NCI-H526 treated with DMSO at 0.1 percent for 48 hours (cell line): ENCODE measurements at places on chromosomes 7 and 10.

- DNase-seq = no peak
Observed at GRCh38 chr10:70286616-70287015, 2.8 kb upstream of the NPFFR1 start.

DNA sequence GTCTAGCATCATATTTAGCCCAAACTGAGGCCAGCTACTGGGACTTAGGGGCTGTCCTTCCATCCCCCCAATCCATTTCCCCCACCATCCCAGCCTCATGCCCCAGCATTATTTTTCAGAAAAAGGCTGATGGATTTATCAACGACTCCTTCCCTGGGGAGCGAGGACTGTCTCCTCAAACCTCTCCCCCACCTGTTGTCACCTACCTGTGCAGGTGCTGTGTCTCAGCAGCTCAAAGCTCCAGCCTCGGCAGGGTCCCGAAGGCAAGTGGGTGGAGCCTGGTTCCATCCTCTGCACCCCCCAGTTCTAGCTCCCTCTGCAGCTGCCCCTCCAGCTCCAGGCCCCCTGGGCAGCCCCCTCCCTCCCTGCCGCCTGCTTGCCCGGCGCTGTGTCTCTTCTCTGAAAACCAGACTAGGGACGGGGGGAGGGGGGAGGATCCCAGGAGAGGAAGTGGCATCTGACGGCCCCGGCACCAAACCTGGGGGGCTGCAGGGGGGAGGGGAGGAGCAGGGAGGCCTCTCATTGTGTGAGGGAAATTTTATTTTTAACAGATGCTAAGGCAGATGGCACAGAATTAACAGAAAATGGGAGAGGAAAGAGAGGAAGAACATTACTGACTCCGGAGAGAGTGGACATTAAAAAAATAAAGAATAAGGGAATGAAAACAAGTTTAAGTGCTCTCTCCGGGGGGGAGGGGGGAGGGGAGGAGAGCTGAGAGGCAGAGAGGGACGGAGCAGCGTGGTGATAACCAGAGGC, 61.7 kb upstream of the PAX2 start:
- DNase-seq = no peak

DNA sequence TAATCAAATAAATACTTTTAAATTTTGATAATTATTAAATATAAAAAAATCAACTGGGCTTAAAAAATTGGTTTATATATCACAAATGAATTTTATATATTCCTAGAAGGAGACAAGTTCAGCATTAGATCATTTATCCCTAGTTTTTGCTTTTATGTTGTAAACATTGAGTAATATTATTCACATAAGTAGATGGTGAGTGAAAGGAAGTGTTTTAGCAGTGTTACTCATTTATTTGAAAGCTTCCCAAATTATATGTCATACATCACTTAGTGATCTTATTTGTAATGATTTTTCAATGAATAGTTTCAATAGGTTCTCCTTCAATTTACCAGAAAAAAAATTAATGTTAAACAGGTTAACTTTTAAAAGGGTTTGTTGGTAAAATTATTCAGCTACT, 15.8 kb downstream of the KLLN start:
- no peak for DNase-seq

GRCh38 chr10:116182426-116182825, 90.6 kb downstream of the GFRA1 start:
- DNase-seq = no peak

- no peak for DNase-seq
Observed at GRCh38 chr7:37215290-37215923, 233.3 kb downstream of the ELMO1 start.

DNA sequence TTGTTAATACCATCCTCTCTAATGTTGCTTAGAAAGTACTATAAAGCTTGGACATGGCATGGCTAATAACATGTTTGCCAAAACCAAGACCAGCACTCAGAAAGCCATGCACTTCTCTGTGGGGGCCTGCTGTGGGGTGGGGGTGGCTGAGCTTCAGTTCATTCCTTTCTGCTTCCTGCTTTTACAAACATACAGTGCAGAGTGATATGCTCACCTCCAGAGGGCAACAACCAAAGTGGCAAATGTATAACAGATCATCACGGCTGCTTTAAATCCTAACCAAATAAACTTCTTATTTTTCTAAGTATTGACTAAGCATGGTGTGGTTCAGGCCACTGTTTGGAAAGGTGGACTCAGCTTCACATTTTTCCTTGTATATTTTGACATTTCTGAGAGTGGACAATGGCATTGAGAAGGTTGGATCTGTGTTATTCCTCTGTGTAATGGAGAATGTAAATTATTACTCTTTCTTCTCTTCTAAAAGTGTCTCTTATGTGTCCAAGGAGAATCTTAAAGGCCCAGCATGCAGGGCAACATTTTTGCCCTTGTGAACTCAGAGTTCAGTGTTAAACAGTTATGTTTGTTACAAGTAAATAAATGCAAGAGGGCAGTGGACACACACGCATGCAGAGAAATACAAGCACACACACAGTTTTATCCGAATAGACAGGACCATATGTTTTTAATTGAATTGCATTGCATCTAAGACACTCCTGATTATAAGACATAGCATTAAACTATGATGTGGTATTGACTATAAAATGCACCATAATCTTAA, 186.1 kb downstream of the HERPUD2 start:
- no peak for DNase-seq

DNA sequence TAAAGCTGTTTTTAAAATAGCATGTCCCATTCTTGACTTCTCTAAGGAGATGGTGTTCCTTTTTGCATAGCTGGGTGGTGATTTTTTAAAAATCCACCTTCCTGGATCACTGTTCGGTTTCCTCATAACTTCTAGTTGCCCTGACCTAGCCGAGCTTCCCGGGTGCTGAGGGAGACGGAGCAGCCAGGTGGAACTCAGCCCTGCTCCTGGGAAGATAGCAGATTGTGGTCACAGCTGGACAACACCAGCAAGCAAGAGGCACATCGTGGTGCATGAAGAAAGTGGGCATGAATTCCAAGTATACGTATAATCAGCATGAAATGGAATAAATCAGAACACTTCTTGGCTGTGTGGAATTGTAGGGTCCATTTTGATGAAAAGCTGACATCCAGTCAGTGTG, 73.5 kb upstream of the RSU1 start:
- DNase-seq = no peak

DNA sequence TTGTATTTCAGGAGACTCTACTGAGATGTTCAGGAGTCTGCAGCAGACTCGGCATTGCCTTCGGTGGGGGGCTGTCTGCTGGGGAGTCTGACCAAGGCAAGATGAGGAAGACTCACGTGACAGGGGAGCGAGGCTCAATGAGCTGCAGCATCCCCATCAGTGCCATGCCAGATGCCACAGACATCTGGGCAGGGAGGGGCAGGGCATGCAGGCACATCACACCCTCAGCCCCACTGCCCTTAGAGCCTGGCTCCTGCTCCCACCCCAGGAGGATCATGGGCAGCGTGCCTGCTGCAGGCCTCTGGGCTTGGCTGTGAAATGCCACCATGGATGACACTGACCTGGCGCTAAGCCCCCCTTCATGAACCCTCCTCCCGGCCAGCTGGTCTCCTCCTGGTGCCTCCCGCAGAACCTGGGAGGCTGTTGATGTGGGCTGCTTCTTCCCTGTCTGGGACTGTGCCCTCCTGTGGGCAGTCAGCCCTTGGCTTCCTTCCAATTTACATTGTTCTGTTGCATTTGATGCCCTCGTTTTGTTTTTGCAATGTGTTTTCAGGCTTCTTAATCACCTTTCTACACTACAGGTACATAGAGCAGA, 235.0 kb downstream of the PAXIP1 start:
- no peak for DNase-seq

- DNase-seq = no peak
Observed at GRCh38 chr7:29422829-29423228, 140.8 kb upstream of the PRR15 start.

DNA sequence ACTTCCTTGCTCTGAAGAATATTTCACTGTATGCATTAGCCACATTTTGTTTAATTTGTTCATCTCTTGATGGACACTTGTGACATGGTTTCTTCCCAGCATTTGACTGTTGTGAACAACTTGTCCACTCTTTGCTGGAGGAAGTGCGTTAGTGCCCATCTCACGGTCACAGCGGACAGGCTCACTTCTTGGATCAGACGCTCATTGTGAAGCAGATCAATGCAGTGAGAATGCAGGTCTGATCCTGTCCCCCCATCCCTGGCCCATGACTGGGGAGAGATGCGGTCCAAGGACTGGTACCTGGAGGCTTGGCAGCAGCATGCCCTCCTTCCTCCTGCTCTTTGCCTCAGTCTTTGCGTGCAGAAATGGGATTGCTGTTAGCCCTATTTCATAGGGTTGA, 41.5 kb downstream of the DOCK1 start:
- DNase-seq = no peak

- DNase-seq = no peak
Observed at GRCh38 chr7:90677486-90678404, 81.6 kb downstream of the CDK14 start.

DNA sequence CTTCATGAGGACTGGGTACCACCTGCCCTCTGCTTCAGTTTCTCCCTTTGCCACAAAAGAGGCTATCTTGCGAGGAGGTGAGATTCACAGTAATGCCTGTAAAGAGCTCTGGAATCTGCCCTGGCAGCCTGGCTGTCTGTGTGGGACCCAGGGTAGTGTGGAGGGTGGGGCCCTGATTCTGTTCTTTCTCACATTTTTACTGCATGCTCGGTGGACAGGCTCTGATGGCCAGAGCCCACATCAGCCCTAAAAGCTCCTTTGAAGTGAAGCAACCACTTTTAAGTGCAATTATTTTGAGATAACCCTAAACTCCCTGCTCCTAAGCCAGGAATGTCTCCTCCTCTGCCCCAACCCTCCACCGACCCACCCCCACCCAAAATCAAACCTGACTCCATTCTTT, 92.1 kb upstream of the PODXL start:
- no peak for DNase-seq

GRCh38 chr7:42002654-42003053, 234.4 kb downstream of the GLI3 start:
- DNase-seq = no peak

GRCh38 chr10:78405736-78406135, 372.1 kb downstream of the RPS24 start:
- DNase-seq = no peak

- no peak for DNase-seq
Observed at GRCh38 chr7:130356876-130357611, 12.4 kb downstream of the CPA5 start.

DNA sequence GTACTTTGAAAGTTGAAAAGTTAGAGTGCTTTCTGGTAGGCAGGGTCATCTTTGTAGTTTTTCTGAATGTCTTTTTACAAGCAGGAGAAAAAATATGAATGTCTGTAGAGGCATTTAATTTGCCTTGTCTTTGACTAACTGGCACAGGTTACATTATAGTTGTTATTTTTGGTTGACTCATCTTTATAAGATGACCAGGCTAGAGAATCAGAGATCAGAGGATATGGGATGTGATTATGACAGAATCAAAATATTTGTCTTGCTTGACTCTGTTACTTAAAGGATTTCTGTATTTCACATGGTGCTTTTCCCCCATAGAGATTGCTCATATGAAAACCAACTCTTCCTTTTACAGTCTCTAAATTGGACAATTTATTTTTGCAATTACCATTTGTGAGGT, 2.4 kb downstream of the ZMYND11 start:
- DNase-seq = no peak

GRCh38 chr10:55742487-55742886, 618.6 kb downstream of the ZWINT start:
- no peak for DNase-seq

GRCh38 chr10:79397575-79398303, 47.7 kb downstream of the ZCCHC24 start:
- DNase-seq = no peak

DNA sequence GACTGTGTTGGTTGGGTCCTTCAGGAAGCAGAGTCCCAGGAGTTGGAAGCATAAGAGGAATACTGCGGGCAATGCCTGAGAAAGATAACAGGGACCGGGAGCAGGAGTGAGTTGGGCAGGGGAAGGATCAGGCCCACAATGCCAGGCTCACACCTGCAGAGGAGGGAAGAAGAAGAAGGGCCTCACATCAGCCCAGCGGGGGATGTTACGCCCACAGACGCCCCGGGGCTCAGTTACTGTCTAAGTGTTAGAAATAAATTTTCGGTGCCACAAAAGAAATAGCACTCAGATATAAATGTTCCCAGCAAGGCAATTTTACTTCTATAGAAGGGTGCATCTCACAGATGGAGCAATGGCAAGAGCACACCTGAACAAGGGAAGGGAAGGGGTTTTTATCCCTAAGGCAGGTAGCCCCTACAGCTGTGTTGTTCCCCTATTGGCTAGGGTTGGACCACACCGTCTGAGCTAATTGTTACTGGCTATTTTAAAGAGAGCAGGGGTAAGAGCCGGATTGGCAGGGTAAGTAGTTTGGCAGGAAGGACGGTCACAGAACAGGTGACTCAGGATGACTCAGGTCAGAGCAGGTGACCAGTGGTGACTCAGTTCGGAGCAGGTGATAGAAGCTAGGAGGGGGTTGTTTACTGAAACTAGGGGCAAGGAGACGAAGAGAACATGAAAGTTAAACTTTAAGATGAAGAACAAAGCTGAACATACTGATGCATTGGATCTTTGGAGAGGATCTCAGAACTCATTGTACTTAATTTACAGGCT, at the start of gene NOS3:
NOS3 (plus strand) TSS at position 602 of the 771 bp plus-strand sequence. CDS start 2,787 bp downstream, outside the sequence.
- DNase-seq = no peak

GRCh38 chr7:22361320-22361719, 4.4 kb upstream of the RAPGEF5 start:
- peak; percentile 76 for DNase-seq

DNA sequence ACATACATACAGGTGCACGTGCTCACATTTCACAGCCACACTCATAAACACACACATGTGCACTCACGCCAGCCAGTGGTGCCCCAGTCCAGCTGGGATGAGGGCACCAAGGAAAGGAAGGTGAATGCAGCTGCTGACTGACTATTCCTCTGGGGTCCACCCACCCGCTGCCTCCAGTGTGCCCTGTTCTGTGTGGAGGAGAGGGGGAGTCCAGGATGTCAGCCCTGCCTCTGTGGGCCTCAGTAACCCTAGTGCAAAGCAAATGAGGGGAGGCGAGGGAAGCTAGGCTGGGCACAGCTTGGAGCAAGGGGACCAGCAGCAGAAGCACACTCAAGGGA, 57.6 kb downstream of the YKT6 start:
- no peak for DNase-seq

- DNase-seq = no peak
Observed at GRCh38 chr7:126667742-126668366, 584.9 kb downstream of the GRM8 start.

DNA sequence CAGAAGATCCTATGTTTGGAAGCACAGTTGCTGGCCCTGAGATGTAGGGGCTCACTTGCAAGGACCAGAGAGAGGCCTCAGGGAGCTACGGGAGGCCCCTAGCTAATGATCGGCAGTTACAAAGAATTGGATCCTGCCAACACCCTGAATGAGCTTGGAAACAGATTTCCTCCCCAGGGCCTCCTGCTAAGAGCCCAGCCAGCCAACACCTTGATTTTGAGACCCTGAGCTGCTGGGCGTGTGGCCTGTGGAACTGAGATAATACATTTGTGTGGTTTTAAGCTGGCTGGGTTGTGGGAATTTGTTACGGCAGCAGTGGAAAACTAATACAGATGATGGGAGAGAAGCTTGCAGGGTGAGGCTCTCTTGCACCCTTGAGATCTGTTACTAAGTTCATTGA, 3.9 kb downstream of the DOCK1 start:
- DNase-seq = no peak

GRCh38 chr10:57628592-57629284, 639.0 kb downstream of the IPMK start:
- no peak for DNase-seq
